ENCODE measurements at places on chromosomes 13 and 19.

- DNase-seq: no peak
These were observed 25.2 kb downstream of the CRTC1 start for GRCh38 chr19:18708452-18709231.

- no peak for DNase-seq
These were observed 42.8 kb upstream of the CLDN10 start for GRCh38 chr13:95509521-95510310.

DNA sequence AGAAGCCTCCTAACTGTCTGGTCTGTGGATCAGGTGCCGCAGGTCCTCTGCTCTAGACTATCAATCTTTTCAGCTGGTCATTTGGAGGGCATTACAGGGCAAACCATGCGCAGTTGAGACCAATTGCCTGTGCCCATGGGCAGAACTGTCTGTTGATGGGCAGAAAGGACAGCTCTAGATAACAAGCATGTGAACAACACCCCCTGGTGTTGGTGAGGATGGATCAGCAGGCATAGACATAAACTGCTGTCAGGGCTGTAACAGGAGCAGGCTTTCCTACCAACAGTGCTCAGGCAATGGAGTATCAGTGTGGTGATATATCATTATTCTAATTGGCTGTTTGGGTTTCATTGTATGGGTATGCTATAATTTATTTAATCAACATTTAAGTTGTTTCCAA lies 104.7 kb upstream of the KL start:
- peak; percentile 12 for DNase-seq

DNA sequence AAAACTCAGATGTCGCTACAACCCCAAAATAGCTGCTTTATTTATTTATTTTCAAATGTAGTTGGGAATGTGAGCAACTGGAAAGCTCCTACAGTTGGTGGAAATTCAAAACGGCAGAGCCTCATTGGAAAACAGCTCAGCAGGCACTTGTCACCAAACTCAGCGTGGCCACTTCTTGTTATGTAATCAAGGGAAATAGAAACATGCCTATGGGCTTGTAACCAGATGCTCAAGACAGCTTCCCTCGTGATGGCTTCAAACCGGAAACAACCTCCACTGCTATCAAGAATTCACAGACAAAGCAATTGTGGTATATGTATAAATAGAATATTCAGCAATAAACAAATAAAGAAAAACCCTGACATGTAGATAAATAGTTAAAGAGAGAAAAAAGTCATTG lies 627.8 kb upstream of the SLC10A2 start:
- DNase-seq: no peak

DNA sequence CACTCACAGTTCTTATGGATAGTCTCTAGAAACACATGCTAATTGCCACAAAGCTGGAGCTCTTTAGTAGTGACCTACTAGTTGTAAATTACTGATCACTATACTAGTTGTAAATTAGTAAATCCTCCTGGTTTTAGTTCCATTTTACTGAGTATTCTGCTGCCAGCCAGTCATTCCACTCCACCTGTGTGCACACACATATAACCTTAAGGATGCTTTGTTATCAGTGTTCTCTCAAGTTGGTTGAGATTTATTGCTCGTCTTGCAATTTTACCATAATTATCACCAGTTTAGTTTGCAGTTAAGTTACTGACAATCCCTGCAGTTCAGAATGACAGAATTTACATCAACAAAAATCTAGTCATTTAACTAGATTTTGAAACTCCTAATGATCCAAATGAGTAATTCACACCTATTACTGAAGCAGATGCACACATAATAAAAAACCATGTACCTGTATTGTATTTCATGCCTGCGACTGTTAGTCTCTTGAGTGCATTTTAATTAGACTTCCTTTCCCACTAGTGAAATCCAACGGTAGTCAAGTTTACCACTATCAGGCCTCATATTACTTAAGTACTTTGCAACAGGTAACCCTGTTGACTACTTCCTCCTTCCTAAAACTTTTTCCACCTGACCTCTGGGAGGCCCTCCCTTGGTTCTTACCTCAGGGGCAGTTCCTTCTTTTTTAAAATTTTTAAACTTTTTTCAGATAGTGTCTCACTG lies 7.6 kb downstream of the TPT1 start:
- no peak for DNase-seq

- DNase-seq: no peak
These were observed 52.8 kb downstream of the TNFRSF19 start for GRCh38 chr13:23622985-23623384.

DNA sequence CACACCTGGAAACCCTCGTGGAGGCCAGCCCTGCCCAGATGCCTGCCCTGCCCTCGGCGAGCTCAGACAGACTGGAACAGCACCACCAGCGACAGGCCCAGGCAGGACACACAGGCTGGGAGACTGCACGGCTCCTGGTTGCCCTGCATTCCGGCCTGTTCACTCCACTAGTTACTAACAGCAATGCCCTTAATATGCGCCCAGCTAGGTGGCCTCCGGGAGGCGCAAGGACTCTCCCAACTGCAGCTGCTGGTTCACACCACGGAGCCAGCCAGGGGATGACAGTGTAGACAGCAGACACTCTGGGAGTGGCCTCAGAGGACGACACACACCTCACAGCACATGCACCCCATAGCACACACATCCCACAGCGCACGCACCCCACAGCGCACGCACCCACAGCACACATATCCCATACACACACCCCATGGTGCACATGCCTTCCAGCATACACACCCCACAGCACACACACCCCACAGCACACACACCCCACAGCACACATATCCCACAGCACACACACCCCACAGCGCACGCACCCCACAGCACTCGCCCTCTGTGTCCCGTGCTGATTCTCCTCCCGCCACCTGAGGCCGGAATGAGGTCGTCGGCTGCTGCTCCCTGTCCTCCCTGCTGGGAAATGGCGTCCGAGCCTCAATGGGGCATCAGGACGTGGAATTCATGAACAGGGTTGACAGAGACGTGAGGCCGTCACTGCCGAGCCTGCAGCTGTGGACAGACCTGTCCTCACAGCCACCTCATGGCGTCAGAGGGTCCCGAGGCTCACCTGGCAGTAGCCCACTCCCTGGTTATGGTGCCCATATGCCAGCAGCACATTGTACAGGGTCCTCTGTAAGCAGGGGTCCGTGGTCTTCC lies 13.6 kb downstream of the GRTP1 start:
- DNase-seq: no peak

GRCh38 chr13:93307651-93308050 lies 81.0 kb downstream of the GPC6 start:
- DNase-seq: no peak

GRCh38 chr13:45242070-45242469 lies 41.2 kb upstream of the KCTD4 start:
- no peak for DNase-seq

GRCh38 chr13:32222046-32222676 lies 93.0 kb downstream of the ZAR1L start:
- DNase-seq: no peak

DNA sequence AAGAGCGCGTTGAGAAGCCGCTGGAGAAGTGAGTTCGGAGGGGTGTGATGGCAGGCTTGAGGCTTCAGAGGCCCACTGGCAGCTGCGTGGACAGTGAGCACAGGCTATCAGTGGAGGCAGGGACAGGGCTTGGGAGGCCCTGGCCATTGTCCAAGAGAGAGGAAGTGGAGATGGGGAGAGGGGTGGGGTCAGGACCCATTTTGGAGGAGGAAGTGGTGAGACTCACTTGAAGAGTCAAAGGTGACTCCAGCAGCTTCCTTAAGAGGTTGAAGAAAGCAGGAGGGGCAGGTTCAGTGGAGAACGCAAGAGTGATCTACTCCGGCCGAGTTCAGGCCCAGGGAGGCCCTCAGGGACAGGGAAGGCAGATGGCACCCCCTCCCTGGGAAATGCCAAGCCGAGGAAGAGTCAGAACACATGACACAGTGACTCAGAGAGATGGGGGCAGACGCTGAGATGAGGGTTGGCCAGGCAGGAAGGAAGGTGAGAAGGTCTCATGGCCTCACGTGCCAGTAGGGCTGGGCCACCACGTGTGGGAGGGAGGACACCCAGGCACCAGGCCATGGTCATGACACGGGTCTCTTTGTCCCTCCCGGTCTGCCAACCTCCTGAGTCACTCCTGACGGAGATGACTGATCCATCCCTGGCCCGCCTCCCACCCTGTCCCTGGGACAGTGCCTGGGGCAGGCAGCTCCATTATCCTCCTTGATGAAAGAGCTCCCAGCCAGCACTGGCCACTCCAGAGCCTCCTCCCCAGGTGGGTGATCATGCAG lies 10.1 kb upstream of the CD22 start:
- no peak for DNase-seq

- DNase-seq: no peak
These were observed 151.7 kb downstream of the DLEU7 start for GRCh38 chr13:50691681-50692263.

- DNase-seq: no peak
These were observed 1992.9 kb upstream of the PCDH20 start for GRCh38 chr13:63408331-63409189.

DNA sequence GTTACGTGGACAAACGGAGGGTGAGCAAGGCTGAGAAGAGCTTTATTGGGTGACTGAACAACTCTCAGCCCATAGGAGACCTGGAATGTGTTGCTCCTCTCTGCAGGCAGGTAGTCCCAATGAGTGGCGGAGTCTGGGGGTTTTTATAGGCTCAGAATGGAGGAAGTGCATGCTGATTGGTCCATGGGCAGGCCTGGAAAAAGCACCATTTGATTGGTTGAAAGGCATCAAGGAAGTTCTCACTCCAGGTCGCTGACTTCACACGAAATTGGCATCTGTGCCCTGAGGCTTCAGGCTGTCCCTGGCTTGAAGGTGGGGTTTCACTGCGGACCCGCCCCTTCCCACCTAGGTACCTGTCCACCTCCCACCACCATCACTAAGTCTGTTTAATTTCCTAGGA lies 65.4 kb downstream of the SPATA13 start:
- no peak for DNase-seq

- no peak for DNase-seq
These were observed 66.3 kb downstream of the ZIC5 start for GRCh38 chr13:99905224-99905623.

DNA sequence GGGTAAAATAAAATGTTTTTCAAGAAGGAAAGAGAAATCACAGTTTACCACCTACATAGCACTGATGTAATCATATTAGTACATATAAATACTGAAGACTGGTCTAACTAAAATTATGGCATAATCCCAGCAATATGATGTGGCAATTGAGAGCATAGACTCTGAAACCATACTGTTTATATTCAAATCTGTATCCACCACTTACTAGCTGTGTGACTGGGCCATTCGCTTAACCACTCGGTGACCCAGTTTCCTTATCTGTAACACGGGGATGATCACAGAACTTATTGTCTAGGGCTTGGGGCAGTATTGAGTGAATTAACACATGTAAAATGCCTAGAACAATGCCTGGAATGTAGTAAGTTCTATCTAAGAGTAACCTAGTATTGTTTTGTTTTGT lies 13.1 kb upstream of the GTF3A start:
- no peak for DNase-seq

DNA sequence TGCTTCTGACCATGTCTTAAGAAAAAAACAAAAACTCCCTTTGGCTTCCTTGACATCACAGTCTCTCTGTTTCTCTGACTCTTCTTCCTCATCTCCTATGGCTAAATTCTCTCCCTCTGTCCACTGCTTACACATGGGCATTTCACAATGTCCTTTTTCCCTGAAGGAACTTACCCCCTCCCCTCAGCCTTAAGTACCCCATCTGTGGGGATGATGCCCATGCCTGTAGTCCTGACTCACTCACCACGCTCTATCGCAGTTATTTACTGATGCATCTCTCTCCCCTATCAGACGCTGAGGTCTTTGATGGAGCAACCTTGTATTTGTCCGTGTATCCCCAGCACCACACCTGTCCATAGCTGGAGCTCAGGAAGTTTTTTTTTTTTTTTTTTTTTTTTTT lies 32.4 kb downstream of the ACTN4 start:
- DNase-seq: no peak

GRCh38 chr13:77310579-77311279 lies 16.2 kb downstream of the MYCBP2 start:
- DNase-seq: no peak

DNA sequence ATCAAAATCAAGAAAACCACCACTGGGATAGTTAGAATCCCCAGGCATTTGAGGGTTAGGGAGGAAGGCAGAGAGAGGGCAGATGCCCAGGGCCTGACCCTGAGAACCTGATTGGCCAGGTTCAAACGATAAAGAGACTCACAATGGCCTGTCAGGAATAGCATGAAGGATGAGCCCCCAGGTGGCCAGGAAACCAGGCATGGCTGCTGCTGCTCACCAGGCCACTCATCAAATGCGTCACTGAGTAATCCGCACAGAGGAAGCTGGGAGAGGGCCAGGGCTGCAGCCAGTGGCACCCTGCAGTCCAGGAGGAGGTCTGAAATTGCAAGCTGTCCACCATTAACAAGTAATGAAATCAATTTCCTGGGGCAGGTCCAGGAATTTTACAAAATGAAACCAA lies 111.3 kb downstream of the KATNAL1 start:
- peak; percentile 44 for DNase-seq
